AG04449 (cell line): ENCODE measurements at places on chromosomes 3 and 15.

DNA sequence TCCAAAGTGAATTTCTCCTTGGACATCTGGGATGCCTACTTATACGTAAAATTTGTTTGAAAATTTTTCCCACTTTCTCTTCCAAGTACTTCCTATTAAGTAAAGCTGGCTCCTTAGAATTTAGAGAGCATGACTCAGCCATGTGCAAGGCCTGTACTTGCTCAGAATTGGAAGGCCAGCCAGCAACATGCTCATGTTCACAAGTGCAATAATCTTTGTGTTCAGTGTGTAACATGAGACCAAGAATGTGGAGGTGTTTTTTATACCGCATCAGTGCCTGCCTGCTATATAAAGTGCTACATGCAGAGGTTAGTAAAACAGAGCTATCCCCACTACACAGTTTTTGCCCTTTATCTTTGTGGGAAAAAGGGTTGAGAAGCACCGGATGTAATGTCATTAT, 151.9 kb upstream of the FEZF2 start:
- no peak for DNase-seq

- no peak for DNase-seq
Measured at GRCh38 chr3:41940393-41940792, 21.5 kb downstream of the ULK4 start.

GRCh38 chr3:62209101-62209500, 164.2 kb downstream of the FEZF2 start:
- DNase-seq, result no peak

GRCh38 chr3:158434412-158435038, 136.5 kb upstream of the MLF1 start:
- peak; percentile 14 for DNase-seq

DNA sequence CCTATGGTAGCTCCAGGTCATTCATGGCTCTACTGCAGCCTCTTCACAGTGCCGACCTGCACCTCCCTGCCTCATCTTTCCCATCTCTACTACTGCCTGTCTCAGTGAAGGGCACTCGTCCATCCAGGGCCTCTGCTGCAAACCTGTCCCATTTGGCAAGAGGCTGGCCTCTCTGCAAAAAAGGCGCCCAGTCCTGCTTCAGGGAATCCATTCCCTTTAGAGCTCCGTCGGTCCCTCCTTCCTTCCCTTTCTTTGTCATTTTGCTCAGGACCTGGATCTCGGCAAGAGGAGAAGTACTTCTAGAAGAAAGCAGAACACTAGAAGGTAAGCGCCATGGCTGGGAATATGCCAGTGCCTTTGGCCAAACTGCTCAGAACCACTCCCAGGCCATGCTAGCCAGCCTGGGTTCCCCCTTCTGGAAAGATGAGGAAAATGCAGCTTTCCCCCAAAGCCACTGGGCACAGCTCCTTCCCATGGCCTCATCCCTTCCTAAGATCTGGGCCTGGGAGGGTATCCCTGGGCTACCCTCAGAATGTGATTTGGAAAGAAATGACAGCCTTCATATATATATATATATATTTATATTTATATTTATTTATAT, 6.4 kb upstream of the ISL2 start:
- DNase-seq, result no peak

- DNase-seq, result no peak
Measured at GRCh38 chr15:64766058-64766457, 9.3 kb downstream of the RBPMS2 start.

DNA sequence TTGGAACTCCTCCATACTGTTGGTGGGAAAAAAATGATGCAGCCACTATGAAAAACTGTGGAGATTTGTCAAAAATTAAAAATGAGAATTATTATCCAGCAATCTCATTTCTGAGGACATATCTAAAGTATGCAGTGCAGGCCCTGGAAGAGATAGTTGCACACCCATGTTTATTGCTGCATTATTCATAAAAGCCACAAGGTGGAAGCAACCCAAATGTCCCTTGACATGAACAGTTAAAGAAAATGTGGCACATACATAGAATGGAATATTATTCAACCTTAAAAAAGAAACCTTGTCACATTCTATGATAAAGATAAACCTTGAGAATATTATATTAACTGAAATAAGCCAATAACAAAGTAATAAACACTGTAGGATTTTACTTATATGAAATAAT, 80.9 kb upstream of the ARHGEF26 start:
- DNase-seq, result no peak

DNA sequence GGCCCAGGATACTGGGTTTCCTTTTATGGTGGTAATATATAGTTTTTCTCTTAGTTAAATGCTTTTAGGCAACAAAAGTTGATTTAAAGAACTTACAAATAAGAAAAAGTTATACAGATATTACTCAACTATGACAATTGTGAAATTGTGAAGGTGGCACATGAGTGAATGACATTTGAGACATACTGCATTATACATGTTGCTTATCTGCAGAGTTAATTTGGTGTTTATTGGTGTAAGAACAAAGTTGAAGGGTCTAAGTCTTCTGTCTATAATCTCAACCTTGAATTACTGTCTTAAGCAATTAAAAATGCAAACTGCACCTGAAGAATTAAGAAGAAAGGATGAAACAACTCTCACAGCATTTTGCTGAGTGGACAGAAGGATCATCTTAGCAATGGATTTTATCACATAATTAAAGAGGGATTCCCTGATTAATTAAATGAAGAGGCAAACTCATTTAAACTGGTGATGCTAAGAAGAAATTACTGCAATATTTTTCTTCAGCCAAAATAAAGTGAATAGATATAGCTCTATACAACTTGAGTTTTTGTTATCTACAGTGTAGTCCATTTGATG, 298.9 kb upstream of the TGFBR2 start:
- no peak for DNase-seq

GRCh38 chr15:44157679-44158078, 37.4 kb downstream of the FRMD5 start:
- DNase-seq, result peak; percentile 51

- DNase-seq, result peak; percentile 79
Measured at GRCh38 chr3:119637679-119638477, 22.5 kb downstream of the POPDC2 start.

DNA sequence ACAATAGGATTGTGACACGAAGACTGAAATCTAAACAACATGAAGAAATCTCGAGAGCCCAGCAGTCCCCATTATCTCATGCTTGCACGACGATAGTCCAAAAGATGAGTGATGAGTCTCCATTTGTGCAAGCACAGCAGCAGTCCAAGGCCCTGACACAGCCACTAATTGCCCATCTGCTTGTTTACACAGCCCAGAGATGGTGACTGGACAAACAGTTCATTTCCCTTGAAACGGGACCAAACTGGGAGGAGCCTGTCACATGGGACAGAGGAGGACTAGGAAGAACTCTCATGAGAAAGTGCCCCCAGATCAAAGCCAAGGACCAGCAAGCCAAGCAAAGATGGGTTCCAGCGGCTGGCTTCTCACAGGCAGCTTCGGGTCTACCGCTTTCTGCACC, 121.0 kb downstream of the GREM1 start:
- peak; percentile 88 for DNase-seq

GRCh38 chr3:107933450-107933849, 157.4 kb downstream of the CD47 start:
- DNase-seq, result no peak

GRCh38 chr3:26193558-26193957, 403.7 kb downstream of the OXSM start:
- DNase-seq, result no peak

DNA sequence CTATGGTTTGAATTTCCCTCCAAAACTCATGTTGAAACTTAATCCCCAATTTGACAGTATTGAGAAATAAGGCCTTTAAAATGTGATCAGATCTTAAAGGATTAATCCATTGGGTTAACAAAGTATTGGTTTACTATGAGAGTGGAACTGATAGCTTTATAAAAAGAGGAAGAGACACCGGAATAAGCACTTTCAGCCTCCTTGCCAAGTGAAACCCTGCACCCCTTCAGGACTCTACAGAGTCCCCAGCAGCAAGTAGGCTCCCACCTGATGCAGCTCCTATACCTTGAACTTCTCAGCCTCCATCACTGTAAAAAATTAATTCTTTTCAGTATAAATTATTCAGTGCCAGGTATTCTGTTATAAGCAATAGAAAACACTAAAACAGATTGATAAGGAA, 348.3 kb downstream of the CGGBP1 start:
- no peak for DNase-seq

DNA sequence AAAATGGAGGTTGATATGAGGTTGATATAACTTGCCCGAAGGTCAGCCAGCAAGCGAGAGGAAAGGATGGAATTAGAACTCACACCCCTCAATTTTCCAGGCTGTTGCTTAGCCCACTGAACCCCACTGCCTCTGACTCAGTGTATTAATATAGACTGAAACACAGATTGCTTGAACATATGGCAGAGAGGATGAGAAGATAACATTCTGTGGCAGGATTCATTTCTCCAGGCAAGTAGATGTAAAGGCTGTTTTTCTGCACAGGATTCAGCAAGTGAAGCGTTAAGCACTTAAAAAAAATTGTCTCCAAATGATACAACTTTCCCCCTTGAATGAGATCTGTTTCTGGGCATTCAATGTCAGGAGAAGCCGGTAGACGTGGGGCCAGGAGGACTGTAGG, 335.2 kb downstream of the GAP43 start:
- no peak for DNase-seq

DNA sequence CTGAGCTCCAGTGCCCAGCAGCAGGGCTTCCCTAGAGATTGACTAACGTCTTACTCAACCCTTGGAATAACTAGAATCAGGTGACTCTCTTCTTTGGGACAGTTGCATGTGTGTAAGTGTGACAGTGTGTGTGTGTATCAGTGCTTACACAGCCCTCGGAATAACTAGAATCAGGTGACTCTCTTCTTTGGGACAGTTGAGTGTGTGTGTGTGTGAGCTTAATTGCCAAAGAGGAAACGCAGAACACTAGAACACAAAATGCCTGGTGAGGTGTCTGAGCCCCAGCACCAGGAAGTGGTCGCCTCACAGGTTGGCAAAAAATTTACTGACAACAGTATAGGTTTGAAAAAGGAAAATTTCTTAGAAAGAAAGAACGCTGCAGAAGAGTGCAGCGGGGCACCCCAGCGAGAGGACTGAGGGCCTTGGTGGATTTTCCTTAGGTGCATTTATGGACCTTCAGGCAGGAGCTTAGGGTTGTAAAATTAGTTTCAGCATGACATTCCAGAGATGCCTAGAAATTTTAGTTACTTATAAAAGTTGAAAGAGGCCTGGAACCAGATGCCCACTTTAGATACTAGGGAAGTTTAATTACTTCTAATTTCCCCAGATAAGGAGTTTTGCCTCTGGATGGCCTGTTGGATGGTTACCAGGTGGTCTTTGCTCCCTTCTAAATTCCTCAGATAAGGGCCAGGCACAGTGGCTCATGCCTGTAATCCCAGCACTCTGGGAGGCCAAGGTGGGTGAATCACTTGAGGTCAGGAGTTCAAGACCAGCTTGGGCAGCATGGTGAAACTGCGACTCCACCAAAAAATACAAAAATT, 3.7 kb upstream of the WDR82 start:
- no peak for DNase-seq

DNA sequence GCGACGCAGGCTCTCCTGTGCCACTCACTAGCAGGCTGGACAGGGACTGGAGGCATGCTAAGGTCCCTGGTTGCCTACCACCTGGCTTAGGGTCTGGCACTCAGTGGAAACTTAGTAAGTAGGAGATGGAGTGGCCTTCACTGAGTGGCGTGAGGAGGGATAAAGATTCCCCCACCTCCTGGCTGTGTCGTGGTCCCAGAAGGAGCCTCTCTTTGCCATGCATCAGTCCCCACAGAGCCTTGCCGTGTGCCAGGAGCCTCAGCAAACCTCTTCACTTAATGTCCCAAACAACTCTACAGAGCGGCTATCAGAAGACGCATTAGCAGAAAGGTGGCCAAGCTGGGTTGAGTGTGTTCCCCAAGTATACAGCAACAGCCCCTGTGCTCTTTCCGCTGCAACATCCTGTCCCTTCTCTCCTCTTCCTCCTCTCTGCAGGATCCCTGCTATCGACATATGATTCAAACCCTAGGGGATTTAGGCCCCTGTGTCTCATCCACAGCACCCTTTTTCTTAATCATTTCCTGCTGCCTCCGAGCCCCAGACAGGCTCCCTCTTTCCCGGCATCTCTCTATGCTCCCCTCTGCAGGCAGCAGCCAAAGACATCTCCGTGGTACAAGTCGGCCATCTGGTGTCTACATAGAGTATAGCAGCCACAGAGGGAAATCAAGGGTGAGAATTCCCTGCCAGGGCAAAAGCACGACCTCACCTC, 66.7 kb downstream of the SLC6A1 start:
- peak; percentile 23 for DNase-seq

DNA sequence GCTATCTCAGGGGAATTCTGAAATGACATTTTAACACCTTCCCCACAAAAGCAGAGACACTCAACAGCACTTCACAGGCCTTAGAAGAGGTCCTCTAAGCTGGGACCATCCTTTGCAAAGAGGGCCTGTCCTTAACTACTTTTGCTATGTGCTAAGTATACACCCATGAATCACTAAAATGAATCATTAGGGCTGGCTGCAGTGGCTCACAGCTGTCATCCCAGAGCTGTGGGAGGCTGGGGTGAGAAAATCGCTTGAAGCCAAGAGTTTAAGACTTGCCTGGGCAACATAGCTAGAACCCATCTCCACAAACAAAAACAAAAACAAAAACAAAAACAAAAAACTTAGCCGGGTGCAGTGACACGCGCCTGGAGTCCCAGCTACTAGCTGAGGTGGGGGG, 53.9 kb upstream of the MELTF start:
- peak; percentile 42 for DNase-seq

- no peak for DNase-seq
Measured at GRCh38 chr3:12955651-12956315, 114.4 kb upstream of the RPL32 start.

DNA sequence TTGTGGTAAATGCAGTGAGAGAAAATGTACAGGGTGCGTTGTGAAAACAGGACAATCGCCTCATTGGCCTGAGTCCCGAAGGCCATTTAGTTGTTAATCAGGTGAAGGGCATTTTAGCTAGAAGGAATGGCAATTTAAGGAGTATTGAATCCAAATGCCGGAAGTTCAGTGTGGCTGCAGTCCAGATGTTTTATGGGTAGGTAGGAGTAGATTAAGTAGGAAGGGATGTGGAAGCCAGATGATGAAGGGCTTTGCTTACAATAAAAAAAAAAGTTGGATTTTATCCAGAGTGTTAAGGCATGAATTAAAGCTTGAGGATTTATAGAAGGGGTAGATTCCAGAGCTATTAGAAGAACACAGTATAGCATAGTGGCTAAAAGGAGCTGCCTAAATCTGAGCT, 572.7 kb downstream of the NLGN1 start:
- DNase-seq, result no peak

DNA sequence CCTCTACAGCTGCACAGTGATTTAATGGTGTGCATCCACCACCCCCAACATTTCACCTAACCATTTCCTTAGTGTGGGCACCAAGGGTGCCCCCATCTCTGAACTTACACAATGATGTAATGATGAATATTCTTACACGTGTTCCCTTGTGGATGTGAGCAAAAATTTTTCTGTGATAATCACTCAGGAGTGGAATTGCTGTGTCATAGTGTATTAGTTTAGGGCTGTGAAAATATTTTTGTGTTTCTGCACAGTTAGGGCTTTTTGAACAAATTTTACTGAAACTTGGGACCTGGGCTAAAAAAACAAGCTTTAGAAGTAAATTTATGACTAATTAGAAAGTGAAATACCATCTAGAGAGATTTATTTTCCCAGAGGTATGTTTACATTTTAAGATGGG, 134.5 kb upstream of the CCNL1 start:
- DNase-seq, result no peak

GRCh38 chr15:89462198-89462912, 34.0 kb downstream of the RHCG start:
- no peak for DNase-seq

- DNase-seq, result no peak
Measured at GRCh38 chr15:80242132-80242769, 9.8 kb downstream of the CTXND1 start.

GRCh38 chr15:35142578-35142977, 57.5 kb upstream of the NANOGP8 start:
- DNase-seq, result no peak

GRCh38 chr3:58528629-58529028, 8.4 kb downstream of the ACOX2 start:
- no peak for DNase-seq
